Activated CD4-positive, alpha-beta T cell treated with anti-CD3 and anti-CD28 coated beads, Interleukin-2, amount 10 ng/mL, durations not matched to agents 24 days and 14 days (primary cell): ENCODE measurements at places on chromosomes 6 and 20. TPM values are rescaled to one million over a fixed set of nuclear protein-coding genes. Genes with fewer than 3 reads are reported as not detected.

The SPATA2 gene
- total RNA-seq: 8.8 and 9.9 TPM in 2 replicates

The CDSN gene
- total RNA-seq: not detected in 2 replicates

The ISM1 gene
- total RNA-seq: 5.3 and 5.4 TPM in 2 replicates

The SLC22A16 gene
- not detected in 2 replicates for total RNA-seq

The SPATS1 gene
- not detected in 2 replicates for total RNA-seq

The IFT52 gene
- total RNA-seq: 18.6 and 20.7 TPM in 2 replicates

The LIN28B gene
- total RNA-seq: not detected in 2 replicates

The WFDC2 gene
- not detected in 2 replicates for total RNA-seq

The PI16 gene
- total RNA-seq: not detected in 2 replicates

The JPH2 gene
- total RNA-seq: 0.05 TPM in 1 of 2 replicates, not detected in the other

The KCNB1 gene
- total RNA-seq: 0.07 TPM in 2 replicates

The BEND6 gene
- total RNA-seq: not detected in 2 replicates

The TCF21 gene
- not detected in 2 replicates for total RNA-seq

The GRM4 gene
- not detected in 2 replicates for total RNA-seq

The OOEP gene
- 0.47 TPM in 2 replicates for total RNA-seq

The PRELID3B gene
- total RNA-seq: 119 and 123 TPM in 2 replicates

The FAM83C gene
- not detected in 2 replicates for total RNA-seq

The BICRAL gene
- total RNA-seq: 12.5 and 12.9 TPM in 2 replicates

The FOXS1 gene
- total RNA-seq: not detected in 2 replicates

The TXLNB gene
- total RNA-seq: 0.09 TPM in 1 of 2 replicates, not detected in the other

The KIAA1755 gene
- total RNA-seq: not detected in 2 replicates

The BPIFB2 gene
- total RNA-seq: not detected in 2 replicates

The HLA-DQA1 gene
- 3.6 and 4.0 TPM in 2 replicates for total RNA-seq

The MSH5 gene
- total RNA-seq: 87.8 and 99.6 TPM in 2 replicates

The TRIM31 gene
- 0.09 TPM in 1 of 2 replicates, not detected in the other for total RNA-seq

The ERVFRD-1 gene
- total RNA-seq: not detected in 2 replicates

The MYLK2 gene
- 0.26 and 0.28 TPM in 2 replicates for total RNA-seq

The POFUT1 gene
- 65.7 and 68.1 TPM in 2 replicates for total RNA-seq

The SLC4A11 gene
- total RNA-seq: 1.9 and 2.4 TPM in 2 replicates

The ENPP3 gene
- total RNA-seq: 1.4 and 2.3 TPM in 2 replicates

The SLC22A7 gene
- not detected in 2 replicates for total RNA-seq

The L3MBTL1 gene
- total RNA-seq: 8.8 and 9.9 TPM in 2 replicates

The KIF25 gene
- total RNA-seq: not detected in 2 replicates

The COX4I2 gene
- not detected in 2 replicates for total RNA-seq

The CDK19 gene
- total RNA-seq: 13.0 and 15.7 TPM in 2 replicates

The BPIFA1 gene
- total RNA-seq: not detected in 2 replicates

The CRYBG1 gene
- 9.3 and 10.0 TPM in 2 replicates for total RNA-seq

The VSTM2L gene
- 0.09 TPM in 1 of 2 replicates, not detected in the other for total RNA-seq

The SUPT3H gene
- total RNA-seq: 12.4 and 13.0 TPM in 2 replicates

The PPIL6 gene
- not detected in 2 replicates for total RNA-seq

The TBP gene
- 28.4 and 29.2 TPM in 2 replicates for total RNA-seq

The MCCD1 gene
- not detected in 2 replicates for total RNA-seq

The FAM184A gene
- total RNA-seq: 7.5 and 9.0 TPM in 2 replicates

The SLC22A3 gene
- total RNA-seq: not detected in 2 replicates

The BTN1A1 gene
- total RNA-seq: 0.07 TPM in 1 of 2 replicates, not detected in the other

The LINC00237 gene
- total RNA-seq: not detected in 2 replicates

The TJAP1 gene
- 40.7 and 41.1 TPM in 2 replicates for total RNA-seq

The SIRPG gene
- 33.8 and 34.3 TPM in 2 replicates for total RNA-seq

The RSPH3 gene
- 4.7 and 5.1 TPM in 2 replicates for total RNA-seq

The BPIFB1 gene
- total RNA-seq: not detected in 2 replicates

The OVOL2 gene
- total RNA-seq: not detected in 2 replicates

The TAGAP gene
- 183 and 187 TPM in 2 replicates for total RNA-seq

The PLCB4 gene
- not detected in 2 replicates for total RNA-seq

The AKAP12 gene
- 1.0 and 1.1 TPM in 2 replicates for total RNA-seq

The RSPH4A gene
- 0.14 and 0.21 TPM in 2 replicates for total RNA-seq
